ENCODE measurements at places on chromosomes 1 and 21.
A peak's percentile ranks its signal among the peaks of the same experiment; 100 is the strongest.

DNA sequence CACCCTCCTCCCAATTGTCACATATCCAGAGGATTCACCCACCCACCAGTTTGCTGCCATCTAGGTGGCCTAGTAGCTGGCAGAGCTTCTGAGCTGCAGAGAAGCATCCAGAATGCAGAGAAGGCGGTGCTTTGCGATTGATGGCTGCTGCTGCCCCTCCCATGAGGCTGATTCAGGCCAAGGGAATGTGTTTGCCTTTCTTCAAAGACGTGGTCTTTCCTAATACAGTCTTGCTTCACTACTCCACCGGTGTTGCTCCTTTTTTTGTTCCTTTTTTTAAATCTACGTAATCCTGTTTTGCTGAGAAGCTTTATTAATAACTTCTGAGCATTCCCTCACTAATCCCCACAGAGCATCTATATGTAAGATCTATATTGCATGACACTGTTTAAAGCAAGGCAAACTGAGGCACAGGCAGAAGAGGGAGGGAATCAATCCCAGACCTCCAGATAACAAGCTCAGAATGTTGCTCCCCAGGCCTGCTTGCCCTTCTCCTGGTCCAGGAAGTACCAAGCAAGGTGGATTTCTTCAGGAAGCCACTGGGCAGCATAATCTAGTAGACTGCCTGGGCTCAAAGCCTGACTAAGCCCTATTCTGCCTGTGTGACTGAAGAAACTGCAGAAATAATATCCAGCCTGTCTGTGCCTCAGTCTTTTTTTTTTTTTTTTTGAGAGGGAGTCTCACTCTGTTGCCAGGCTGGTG lies 275.5 kb upstream of the FMN2 start:
- no peak for DNase-seq

DNA sequence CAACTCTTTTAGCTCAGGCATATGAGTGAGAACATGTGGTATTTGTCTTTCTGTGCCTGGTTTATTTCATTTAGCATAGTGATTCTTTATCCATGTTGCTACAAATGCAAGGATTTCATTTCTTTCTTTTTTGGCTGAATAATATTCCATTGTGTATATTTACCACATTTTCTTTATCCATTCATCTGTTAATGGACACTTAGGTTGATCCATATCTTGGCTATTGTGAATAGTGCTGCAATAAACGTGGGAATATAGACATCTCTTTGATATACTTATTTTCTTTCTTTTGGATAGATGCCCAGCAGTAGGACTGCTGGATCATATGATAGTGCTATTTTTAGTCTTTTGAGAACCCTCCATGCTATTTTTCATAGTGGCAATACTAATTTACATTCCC lies 30.8 kb downstream of the ASB17 start:
- DNase-seq = no peak

- no peak for DNase-seq
These were observed 77.8 kb upstream of the CD55 start for GRCh38 chr1:207243442-207244408.

- no peak for DNase-seq
These were observed 135.3 kb downstream of the NOS1AP start for GRCh38 chr1:162204823-162205155.

DNA sequence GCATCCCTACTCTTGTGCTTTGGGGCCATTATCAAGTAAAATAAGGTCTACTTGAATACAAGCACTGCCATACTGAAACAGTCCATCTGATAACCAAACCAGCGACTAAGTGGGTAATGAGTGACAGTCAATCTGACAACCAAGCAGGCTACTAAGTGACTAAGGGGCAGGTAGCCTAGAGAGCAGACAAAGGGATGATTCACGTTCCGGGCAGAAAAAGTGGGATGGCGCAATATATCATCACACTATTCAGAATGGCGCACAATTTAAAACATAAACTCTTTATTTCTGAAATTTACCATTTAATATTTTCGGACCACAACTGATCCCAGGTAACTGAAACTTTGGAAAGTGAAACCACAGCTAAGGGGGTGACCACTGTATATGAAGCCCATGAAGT lies 17.7 kb downstream of the NGF start:
- DNase-seq = no peak

DNA sequence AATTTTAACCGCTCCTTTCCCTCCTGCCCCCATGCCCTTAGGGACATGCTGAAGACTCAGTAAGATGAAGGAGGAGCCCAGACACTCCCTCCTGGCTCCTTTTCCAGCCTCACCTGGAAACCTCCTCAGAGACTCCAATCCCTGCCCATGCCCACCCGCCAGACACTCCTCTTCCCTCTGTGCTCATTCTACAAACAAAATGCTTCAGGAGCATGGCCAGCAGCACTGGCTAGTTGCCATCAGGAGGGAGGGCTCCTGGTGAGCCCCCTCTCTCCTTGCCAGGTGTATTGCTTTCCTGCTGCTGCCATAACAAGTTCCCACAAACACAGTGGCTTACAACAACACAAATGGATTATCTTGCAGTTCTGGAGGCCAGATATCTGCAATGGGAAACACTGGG lies 126.1 kb downstream of the PSMG1 start:
- DNase-seq = no peak

GRCh38 chr1:38899560-38899959 lies 18.2 kb upstream of the GJA9 start:
- no peak for DNase-seq

DNA sequence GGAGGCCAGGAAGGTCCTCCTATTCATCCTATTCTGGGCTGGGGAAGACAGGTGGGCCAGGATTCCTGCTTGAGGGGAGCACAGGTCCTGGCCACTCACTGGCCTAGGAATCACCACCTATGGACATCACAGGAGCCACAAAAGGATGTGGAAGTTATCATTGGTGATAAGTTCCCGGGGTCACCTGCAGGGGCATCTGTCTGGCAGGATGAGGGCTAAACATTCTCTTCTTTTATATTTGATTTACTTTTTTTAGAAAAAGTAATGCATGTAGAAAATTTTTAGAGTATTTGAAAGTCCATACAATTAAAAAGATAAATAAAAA lies 33.2 kb upstream of the KIAA0040 start:
- no peak for DNase-seq

DNA sequence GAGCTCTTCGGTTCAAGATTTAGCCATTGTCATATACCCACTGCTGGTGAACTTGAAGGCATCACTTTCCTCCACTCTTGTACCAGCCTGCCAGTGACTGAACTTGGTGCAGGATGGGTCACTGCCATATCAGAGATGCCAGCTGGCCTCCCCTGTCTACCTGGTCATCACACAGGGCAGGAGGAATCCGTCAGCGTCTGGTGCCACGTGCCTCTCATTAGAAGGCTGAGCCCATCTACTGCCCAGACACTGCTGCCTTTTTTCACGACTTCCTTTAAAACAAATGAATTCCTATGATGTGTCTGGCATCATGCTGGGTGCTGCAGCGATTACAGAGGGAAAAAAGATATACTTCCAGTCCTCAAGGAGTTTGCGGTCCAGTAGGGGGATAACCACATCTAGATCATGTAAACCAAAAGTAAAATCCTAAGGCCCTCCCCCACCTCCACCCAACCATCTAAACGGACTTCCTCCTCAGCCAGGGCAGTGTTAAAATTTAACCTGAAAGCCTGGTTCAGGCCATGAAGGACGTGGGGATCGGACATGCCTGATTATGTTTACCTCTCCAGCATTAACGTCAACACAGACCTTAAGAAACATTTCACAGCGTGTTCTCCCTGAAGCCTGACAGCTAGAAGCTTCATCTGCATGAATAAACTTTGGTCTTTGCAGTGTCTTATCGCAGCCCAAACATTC lies 29.2 kb upstream of the PDE9A start:
- DNase-seq = no peak

- no peak for DNase-seq
These were observed 6.0 kb downstream of the TNN start for GRCh38 chr1:175073633-175074032.

- DNase-seq = no peak
These were observed 58.7 kb downstream of the MAB21L3 start for GRCh38 chr1:116169898-116170297.

DNA sequence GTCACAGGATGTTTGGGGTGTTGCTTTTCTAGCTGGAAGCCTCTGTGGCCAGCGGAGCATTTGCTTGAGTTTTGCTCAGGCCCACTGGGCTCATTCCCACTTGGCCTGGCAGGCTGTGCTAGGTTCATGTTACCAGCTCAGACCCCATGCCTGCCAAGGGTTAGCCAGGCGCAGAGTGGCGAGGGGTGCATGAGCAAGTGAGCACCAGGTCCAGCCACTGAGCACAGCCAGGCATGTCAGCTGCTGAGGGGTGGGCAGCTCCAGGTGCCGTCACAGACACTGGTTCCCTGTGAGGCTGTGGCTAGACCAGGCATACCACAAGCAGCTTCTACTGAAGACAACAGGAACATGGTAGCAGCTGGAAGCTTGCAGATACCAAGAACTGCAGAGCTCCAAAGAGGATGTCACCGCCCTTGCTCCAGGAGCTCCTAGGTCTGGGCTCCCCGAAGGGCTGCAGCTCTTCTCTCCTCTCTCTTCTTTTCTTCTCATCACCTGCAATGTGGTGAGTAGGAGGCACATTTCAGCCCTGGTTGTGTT lies 52.0 kb upstream of the CYYR1 start:
- no peak for DNase-seq

GRCh38 chr1:19493547-19493946 lies 8.2 kb upstream of the CAPZB start:
- no peak for DNase-seq

- peak; percentile 19 for DNase-seq
These were observed 10.7 kb downstream of the MR1 start for GRCh38 chr1:181044449-181044966.

DNA sequence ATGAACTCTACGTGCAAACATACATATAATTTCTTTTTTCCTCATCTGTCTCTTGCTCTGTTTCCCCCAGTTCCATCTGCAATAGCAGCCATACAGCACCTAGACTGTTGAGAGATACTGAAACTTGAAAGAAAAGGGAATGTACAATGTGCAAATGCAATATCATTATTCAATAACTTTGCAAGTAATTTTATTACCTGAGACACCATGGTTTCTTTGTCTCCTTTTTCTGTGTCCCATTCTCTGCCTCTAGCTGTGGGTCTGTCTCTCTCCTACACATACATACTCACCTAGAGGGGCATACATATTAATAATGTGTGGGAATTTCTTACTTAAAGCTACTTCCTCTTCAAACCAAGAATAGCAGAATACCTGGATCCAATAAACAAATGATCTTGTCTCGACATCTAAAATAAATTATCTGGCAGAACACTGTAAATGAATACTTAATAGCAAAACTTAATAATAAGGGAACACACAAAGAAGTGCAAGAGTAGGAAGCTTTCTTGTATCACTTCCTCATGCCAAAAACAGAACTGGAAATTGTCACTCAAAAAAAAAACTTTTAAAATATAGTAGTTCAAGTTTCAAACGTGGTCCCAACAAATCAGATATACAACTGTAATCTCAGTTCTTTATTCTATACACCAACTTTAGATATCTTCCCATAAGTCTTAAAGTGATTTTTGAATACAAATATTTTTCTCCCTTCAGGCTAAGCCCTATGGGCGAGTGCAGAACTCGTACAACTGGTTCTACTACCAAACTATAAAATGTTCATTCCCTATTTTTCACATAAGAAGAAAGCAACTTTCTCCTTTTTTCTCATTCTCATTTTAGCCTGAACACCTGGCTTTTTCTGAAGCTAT lies 194.6 kb downstream of the NRIP1 start:
- no peak for DNase-seq

DNA sequence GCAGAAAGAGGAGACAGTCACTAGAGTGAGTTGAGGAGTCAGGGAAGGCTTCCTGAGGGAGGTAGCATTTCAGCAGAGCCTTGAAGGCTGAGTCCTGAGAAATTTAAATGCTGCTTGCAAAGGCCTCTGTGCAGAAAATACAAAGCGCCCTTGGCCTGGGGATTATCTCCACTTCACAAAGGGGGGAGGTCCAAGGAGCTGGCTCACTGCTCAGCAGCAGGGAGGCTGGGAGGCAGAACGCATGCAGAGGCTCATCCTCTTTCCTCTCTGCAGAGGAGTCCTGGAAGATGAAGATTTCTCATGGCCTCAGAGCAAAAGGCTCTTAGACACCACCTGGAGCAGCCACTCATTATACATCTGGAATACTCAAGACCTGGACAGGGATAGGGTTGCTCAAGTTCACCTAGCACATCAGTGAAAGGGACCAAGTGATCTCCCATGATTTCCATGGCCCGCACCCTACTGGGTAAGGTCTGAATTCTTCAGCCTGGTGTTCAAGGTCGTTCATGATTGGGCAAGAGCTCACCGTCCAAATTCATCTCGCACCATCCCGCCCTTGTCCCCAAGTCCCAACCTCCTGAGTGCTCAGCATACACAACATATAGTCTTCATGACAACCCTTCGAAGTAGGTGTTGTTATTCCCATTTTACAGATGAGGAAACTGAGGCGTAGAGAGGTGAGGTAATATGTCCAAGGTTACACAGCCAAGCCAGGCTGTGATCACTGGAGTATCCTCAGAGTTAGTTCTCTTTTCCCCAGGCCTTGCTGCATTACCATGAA lies 9.0 kb downstream of the SLC1A7 start:
- DNase-seq = no peak

GRCh38 chr1:175646439-175647209 lies 96.8 kb downstream of the TNR start:
- no peak for DNase-seq

DNA sequence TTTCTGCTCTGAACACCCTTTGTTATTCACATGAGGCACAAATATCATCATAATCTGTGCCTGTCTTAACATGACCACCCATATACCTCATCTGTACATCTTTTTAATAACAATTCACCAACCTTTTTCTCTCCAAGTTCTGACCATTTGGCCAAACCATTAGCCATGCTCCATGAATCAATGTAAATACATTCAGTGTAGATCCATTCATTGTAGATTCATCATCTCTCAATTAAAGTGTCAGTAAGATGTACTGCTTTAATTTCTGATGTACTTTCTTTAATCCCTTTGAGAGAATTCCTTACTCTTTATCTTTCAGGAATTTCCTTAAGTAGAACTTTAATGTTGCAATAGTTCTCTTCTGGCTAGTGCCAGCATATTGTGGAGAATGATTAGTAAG lies 126.2 kb upstream of the LRRC7 start:
- no peak for DNase-seq

DNA sequence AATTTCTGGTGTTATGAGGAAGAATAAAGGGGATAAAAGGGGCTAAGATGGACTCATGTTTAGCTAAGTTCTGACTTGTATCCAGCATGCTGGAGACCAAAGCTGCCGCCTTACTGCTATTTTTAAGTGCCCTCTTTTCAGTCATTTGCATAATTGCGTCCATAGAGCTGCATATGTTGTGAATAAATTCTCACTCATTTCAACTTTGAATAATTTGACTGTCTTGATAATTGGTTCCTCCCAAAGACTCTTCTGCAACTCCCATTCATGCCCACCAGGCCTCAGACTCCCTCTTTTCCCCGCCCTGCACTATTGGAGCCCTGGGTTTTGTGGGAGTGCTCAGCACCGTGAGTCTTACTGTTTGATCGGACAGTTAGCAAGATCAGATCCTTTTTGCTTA lies 45.0 kb downstream of the KIAA0040 start:
- no peak for DNase-seq

GRCh38 chr1:210464519-210465039 lies 135.9 kb downstream of the HHAT start:
- DNase-seq = peak; percentile 11

GRCh38 chr1:58785442-58786058 lies 1.7 kb upstream of the JUN start:
- peak; percentile 19 for DNase-seq

- no peak for DNase-seq
These were observed 10.9 kb upstream of the IL20 start for GRCh38 chr1:206854401-206855129.
